CD8-positive, alpha-beta T cell (primary cell): ENCODE measurements at places on chromosomes 2 and 18. TPM values are rescaled to one million over a fixed set of nuclear protein-coding genes. Genes with fewer than 3 reads are reported as not detected.

DNA sequence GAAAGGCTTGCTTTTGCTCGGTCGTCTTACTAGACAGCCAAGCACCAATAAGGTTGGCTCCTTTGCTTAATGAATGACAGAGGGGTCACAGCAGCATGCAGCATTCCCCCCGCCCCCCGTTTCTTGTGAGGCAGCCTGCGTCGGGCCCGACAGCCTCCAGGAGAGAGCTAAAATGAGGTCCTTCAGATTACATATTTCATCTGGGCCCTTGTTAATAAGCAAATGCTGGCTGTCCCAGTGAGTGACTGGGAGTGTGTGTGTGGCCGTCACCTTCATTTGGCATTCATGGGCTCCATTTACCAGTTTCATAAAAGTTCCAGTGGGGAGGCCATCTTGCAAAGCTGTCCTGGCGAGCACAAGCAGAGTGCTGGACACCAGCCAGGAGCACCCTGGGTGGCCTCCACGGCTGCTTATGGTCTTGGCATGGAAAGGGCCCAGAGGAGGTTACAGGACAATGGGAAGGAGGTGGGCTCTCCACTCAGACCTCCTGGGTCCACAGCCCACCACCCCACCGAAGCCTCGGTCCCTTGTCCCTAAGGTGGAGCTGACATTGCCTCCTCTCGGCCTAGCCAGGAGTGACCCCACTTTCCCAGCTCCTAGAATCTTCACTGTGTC is 37.2 kb downstream of the ODC1 start:
- no peak for DNase-seq

- no peak for DNase-seq
Measured at GRCh38 chr18:49904871-49905555, 91.7 kb upstream of the ACAA2 start.

DNA sequence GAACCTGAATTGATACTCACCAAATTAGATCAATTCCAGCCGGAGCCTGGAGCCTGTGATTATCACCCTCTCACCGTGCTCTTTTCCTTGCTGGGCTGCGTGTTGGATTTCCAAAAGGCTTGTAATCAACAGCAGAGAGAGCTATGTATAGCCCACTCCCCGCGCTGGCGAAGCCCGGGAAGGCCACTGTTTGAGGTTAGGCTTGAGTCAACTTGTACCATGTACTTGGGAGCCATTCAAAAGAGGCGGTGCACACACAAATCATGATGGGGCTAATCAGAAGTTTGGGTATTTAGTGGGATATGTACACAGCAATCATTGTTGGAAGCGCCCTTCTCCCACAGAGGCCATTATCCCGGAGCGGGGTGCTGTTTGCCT is 151.6 kb downstream of the GLI2 start:
- no peak for DNase-seq

DNA sequence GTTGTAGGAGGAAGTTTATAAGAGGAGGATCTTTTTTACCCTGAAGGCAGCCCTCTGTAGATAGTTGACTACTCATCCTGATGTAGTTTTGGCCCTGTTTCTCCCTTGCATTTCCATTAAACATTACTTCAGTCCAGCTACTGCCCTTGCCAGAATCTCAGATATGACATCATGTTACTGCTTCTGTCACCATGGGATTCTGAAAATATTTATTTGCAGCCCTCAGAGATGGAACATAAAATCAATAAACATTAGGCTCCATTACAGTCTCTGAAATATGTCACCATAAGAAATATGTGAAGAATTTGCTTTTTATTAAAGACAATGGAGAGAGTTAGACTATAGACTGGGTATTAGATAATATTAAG is 68.7 kb upstream of the STK39 start:
- DNase-seq: no peak

DNA sequence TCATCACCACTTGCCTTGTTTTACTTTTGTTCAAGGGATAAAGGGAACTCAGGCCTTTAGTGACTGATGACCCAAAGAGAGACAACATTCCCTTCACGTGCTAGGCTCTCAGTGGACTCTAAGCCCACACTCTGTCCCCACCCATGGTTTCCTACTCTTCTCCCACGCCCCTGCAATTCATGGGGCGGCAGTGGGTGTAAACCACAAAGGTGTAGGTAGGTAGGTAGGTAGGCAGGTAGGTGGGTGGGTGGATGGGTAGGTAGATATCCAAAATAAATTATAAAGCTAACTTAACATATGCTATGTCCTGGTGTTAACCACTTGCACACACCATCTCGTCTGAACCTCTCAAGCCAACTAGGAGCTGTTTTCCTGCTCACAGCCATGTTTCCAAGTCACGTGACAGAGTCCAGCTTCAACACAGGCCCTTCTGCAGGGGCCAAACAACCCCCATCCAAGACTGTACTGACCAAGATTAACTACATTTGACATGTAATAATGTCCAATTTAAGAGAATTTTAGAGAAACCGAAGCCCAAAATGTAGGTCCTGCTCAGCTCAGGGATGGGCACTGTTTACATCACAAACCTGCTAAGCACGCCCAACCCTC is 33.7 kb downstream of the DNMT3A start:
- no peak for DNase-seq

GRCh38 chr2:1223791-1224190 is 189.5 kb upstream of the TPO start:
- DNase-seq: no peak

DNA sequence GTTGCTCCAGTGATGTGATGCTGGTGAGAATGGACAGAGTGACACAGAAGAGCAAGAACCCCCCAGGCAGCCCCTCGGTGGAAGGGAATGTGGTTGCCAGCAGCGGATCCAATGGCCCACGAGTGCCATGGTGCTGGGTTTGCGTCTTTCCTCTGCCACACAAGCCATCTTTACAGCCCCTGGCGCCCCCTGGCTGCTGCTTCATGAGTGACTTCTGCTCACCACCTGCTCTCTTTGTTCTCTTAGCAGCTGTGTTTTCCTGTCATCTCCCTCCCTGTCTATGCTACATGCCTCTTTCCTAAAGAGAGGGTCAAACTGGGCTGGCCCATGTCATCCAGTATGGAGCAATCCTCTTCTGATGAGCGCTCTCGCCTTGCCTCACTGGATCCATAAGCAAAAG is 300.0 kb upstream of the SMIM21 start:
- peak; percentile 17 for DNase-seq

DNA sequence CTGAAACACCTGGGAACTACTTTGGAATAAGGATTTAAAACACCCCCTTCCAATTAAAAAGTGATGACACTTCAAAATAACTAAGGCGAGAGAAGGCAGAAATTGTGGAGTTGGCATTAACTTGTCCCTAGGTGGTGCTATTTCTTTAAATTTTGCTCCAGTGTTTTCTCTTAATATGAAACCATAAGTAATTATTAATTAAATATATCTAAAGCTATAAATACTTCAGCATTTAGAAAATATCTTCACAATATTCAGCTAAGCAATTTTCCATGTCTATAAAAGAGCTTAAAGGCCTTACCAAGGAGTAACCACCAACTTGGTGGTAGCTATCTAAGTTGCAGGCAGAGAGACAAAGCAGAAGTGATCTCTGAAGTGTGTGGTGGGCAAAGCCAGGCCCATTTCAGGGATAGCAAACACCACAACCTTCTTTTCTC is 186.8 kb upstream of the PGAP1 start:
- no peak for DNase-seq

DNA sequence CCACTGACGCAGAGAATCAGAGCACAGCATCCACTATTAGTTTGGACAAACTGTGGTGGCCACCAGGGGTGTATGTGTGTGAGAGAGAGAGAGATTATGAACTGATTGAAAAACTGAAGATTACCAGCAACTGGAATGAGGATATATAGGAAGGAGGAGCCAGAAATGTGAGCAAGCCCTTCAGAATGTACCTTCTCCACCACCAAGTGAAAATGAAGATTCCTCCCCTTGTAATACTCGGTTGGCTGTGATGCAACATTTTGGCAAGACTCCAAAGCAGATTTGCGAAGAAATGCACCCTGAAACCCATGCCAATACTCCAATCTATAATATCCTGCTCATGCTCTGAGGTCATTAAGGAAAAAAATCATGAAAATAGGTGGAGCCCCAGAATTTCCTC is 121.2 kb upstream of the SLC35G4 start:
- DNase-seq: no peak

GRCh38 chr18:57437766-57438671 is 2.8 kb downstream of the ONECUT2 start:
- no peak for DNase-seq

TUBA4B gene
- not detected for total RNA-seq

TRABD2A gene
- total RNA-seq: 142 TPM

AQP12A gene
- not detected for total RNA-seq

C2orf69 gene
- total RNA-seq: 16.3 TPM
